ENCODE measurements at places on chromosomes 16 and 17.

- no peak overlapping the region for H3K27ac ChIP-seq
- no peaks in the 10 kb centered on the region for H3K27me3 ChIP-seq
- H3K4me1 ChIP-seq: no peaks in the 10 kb centered on the region
- no peaks in the 10 kb centered on the region for H3K36me3 ChIP-seq
- no peak overlapping the region for H3K4me3 ChIP-seq
Measured at GRCh38 chr16:84643180-84643583, 5.1 kb upstream of the KLHL36 start.

GRCh38 chr16:10668322-10669045, 26.2 kb downstream of the TEKT5 start:
- no peaks in the 10 kb centered on the region for H3K4me1 ChIP-seq
- no peaks in the 10 kb centered on the region for H3K36me3 ChIP-seq
- H3K4me3 ChIP-seq: no peak overlapping the region
- H3K27ac ChIP-seq: no peak overlapping the region
- H3K27me3 ChIP-seq: no peaks in the 10 kb centered on the region

DNA sequence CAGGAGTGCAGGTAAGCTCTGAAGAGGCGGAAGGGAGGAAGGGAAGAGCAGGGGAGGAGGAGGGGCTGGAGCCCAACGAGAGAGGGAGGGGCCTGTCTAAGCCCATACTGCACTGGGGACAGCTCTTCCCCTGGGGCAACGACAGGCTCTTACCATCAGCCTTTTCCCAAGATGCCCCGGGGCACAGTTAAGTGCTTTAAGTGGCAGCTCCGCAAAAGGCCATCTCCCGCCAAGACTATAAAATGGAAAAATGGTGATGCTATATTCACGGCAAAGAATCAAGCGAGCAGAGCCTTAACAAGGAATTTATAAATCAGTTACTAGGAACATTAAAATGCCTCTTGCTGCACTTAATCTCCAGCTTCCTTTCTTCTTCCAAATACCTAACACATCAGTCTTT, 110.2 kb upstream of the NLRP1 start:
- DNase-seq: no peak
- H3K27ac ChIP-seq: no peak overlapping the region
- H3K27me3 ChIP-seq: no peaks in the 10 kb centered on the region
- H3K36me3 ChIP-seq: no peaks in the 10 kb centered on the region
- no peaks in the 10 kb centered on the region for H3K4me1 ChIP-seq

GRCh38 chr16:78817200-78817739, 717.8 kb downstream of the WWOX start:
- H3K27me3 ChIP-seq: no peaks in the 10 kb centered on the region
- H3K4me3 ChIP-seq: no peak overlapping the region
- 0 out of 2 replicates have a peak, but pooled peaks cover 3% of the 10 kb centered on the region for H3K4me1 ChIP-seq
- no peak for DNase-seq
- H3K36me3 ChIP-seq: no peaks in the 10 kb centered on the region
- no peak overlapping the region for H3K27ac ChIP-seq

- H3K4me1 ChIP-seq: peaks cover 6% of the 10 kb centered on the region
- no peaks in the 10 kb centered on the region for H3K36me3 ChIP-seq
- no peak overlapping the region for H3K4me3 ChIP-seq
- no peak overlapping the region for H3K27ac ChIP-seq
- DNase-seq: no peak
Measured at GRCh38 chr17:66240013-66240412, 10.8 kb upstream of the APOH start.

- H3K4me1 ChIP-seq: peaks cover 4% of the 10 kb centered on the region
- H3K27me3 ChIP-seq: no peaks in the 10 kb centered on the region
- no peaks in the 10 kb centered on the region for H3K36me3 ChIP-seq
- peak; percentile 36 for DNase-seq
Measured at GRCh38 chr16:3035972-3036725, 595 bp downstream of the BICDL2 start.

DNA sequence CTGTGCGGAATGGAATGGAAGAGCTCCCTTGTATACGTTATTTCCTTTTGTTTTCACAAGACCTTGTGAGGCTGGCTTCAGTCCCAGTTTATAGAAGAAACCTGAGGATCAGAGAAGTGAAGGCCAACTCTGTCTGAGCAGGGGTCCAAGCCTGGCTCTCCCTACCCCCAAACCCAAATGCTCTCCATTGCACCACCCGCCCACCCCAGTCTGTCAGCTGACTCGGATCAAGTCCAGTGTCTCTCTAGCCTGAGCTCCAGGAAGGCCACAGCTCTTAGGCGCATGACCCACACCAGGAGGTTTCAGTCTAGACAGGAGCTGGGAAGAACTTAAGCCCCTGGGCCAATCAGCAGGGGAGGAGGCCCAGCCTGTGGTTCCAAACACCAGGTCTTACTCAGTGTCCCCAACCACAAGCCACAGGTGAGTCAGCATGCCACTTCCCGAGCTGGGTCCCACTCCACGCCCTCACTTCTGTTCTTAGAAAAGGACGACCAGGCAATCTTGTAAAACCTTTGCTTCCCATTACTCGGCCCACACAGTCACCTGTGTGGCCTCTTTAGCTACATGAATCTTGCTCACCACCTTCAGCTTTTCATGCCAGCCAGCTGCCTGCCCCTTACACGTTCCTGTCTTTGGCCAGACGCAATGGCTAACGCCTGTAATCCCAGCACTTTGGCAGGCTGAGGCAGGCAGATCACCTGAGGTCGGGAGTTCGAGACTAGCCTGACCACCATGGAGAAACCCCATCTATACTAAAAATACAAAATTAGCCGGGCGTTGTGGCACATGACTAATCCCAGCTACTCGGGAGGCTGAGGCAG, 27.8 kb downstream of the TK2 start:
- no peaks in the 10 kb centered on the region for H3K36me3 ChIP-seq
- peaks cover 10% of the 10 kb centered on the region for H3K4me1 ChIP-seq
- no peak overlapping the region for H3K4me3 ChIP-seq
- DNase-seq: no peak
- H3K27ac ChIP-seq: no peak overlapping the region

GRCh38 chr17:77887464-77888241, 70.8 kb upstream of the TNRC6C start:
- peak overlapping the region; percentile 38 for H3K4me3 ChIP-seq
- H3K27ac ChIP-seq: peak overlapping the region; percentile 16
- peak; percentile 66 for DNase-seq

DNA sequence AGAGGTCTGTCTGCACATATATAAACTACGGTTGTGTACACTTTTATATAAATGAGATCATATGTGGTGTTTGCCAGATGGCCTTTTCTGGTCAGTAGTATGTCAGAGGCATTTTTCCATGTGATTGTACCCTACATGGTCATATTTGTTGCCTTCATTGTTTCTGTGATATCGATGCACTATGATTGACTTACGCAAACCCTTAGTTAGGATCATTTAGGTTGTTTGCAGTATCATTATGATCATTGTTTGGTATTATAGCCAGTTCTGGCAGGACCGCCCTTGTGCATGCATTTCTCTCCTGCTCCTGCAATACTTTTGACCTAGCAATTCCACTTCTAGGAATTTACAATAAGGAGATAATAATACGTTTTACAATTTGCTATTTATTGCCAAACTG, 169.1 kb downstream of the MSI2 start:
- no peak overlapping the region for H3K4me3 ChIP-seq
- no peaks in the 10 kb centered on the region for H3K27me3 ChIP-seq
- H3K27ac ChIP-seq: no peak overlapping the region
- no peaks in the 10 kb centered on the region for H3K36me3 ChIP-seq
- H3K4me1 ChIP-seq: no peaks in the 10 kb centered on the region
- no peak for DNase-seq

GRCh38 chr16:78994135-78994745, 606.3 kb downstream of the MAF start:
- H3K27ac ChIP-seq: no peak overlapping the region
- H3K4me3 ChIP-seq: no peak overlapping the region
- no peaks in the 10 kb centered on the region for H3K36me3 ChIP-seq
- no peak for DNase-seq
- H3K27me3 ChIP-seq: no peaks in the 10 kb centered on the region
- H3K4me1 ChIP-seq: no peaks in the 10 kb centered on the region

- peak; percentile 67 for DNase-seq
- no peaks in the 10 kb centered on the region for H3K27me3 ChIP-seq
- H3K36me3 ChIP-seq: no peaks in the 10 kb centered on the region
- peak overlapping the region; percentile 95 for H3K27ac ChIP-seq
- H3K4me1 ChIP-seq: no peaks in the 10 kb centered on the region
Measured at GRCh38 chr16:11916524-11917285, 949 bp upstream of the GSPT1 start.

DNA sequence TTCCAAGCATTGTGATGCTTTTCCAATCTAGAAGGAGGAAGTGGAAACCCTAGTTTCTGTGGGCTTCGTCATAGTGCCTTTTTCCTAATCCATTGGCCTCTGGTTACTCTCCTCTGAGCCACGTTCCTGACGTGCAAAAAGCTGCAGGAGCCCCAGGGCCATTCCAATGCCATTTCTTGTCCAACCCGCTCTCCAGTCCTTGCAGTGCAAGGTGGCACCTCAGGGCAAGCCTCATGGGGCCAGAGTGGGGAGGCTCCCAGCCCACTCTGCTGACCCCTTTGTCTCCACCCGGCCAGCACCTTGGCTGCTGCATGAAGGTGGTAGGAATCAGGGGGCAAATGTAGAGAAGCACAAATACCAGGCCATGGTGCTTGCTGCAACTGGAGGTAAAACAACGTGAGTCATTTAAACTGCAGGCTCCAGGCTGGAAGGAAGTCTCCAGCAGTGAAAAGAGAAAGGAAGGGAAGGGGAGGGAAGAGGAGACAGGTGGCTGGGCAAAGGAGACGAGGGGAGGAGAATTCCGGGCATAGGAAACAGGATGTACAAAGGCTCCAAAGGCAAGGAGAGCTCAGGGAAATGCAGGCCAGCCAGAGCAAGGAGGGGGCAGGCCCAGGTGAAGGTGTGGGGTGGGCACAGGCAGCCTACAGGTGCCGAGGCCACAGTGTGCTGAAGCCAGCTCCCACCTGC, 168.2 kb upstream of the TNRC6C start:
- H3K36me3 ChIP-seq: no peaks in the 10 kb centered on the region
- H3K27me3 ChIP-seq: no peaks in the 10 kb centered on the region
- H3K4me1 ChIP-seq: no peaks in the 10 kb centered on the region

- H3K4me1 ChIP-seq: no peaks in the 10 kb centered on the region
- H3K27ac ChIP-seq: no peak overlapping the region
- H3K36me3 ChIP-seq: no peaks in the 10 kb centered on the region
- no peaks in the 10 kb centered on the region for H3K27me3 ChIP-seq
- no peak for DNase-seq
Measured at GRCh38 chr16:23382279-23382678, 70.7 kb downstream of the COG7 start.

- H3K27ac ChIP-seq: no peak overlapping the region
- no peak for DNase-seq
- H3K36me3 ChIP-seq: no peaks in the 10 kb centered on the region
- no peak overlapping the region for H3K4me3 ChIP-seq
- H3K4me1 ChIP-seq: peaks cover 3% of the 10 kb centered on the region
- no peaks in the 10 kb centered on the region for H3K27me3 ChIP-seq
Measured at GRCh38 chr17:17364338-17364667, 61.1 kb downstream of the NT5M start.

DNA sequence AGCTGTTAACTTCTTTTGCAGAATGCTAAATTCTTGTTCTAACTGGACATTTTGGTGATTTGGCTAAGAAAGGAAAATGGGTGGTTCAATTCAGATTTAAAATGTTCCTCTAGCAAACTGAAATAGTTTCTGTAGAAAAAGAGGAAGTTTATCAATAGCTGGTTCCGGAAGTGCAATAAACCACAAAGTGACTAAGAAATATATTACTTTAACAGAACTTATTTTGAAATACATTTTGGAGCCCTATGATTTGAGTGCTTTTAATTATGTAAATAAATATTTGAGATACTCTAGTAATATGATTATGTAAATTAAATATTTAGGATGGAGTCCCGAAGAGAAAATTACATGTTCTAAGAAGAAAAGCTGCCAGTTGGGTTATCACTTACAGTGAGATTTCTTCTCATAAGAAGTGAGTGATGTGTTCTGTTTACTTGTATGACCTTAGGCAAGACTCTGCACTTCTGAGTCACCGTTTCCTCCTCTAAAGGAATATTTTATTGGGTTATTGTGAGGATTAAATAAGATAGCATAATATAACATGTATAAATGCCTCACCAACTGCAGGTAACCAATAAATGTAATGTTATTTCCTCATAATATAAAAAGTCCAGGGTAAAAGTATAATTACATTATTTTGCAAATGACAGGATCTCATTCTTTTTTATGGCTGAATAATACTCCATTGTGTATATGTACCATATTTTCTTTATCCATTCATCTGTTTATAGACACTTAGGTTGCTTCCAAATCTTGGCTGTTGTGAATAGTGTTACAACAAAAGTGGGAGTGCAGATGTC, at the start of gene EVI2B:
Gene EVI2B, minus strand, starts transcription at position 73 of the 800 bp plus-strand sequence. CDS start 8,445 bp downstream, outside the sequence.
- H3K27me3 ChIP-seq: no peaks in the 10 kb centered on the region
- H3K27ac ChIP-seq: no peak within 1 kb of the TSS
- H3K4me3 ChIP-seq: no peak within 1 kb of the TSS
- no peaks in the 10 kb centered on the region for H3K36me3 ChIP-seq
- no peaks in the 10 kb centered on the region for H3K4me1 ChIP-seq
- DNase-seq: no peak

GRCh38 chr16:74556375-74556922, 50.5 kb downstream of the GLG1 start:
- H3K27ac ChIP-seq: no peak overlapping the region
- DNase-seq: no peak
- H3K36me3 ChIP-seq: no peaks in the 10 kb centered on the region
- H3K4me1 ChIP-seq: no peaks in the 10 kb centered on the region
- H3K4me3 ChIP-seq: no peak overlapping the region
- no peaks in the 10 kb centered on the region for H3K27me3 ChIP-seq

- no peaks in the 10 kb centered on the region for H3K27me3 ChIP-seq
- no peaks in the 10 kb centered on the region for H3K4me1 ChIP-seq
- H3K4me3 ChIP-seq: no peak overlapping the region
- H3K27ac ChIP-seq: no peak overlapping the region
Measured at GRCh38 chr16:3836641-3837040, 43.9 kb downstream of the CREBBP start.

DNA sequence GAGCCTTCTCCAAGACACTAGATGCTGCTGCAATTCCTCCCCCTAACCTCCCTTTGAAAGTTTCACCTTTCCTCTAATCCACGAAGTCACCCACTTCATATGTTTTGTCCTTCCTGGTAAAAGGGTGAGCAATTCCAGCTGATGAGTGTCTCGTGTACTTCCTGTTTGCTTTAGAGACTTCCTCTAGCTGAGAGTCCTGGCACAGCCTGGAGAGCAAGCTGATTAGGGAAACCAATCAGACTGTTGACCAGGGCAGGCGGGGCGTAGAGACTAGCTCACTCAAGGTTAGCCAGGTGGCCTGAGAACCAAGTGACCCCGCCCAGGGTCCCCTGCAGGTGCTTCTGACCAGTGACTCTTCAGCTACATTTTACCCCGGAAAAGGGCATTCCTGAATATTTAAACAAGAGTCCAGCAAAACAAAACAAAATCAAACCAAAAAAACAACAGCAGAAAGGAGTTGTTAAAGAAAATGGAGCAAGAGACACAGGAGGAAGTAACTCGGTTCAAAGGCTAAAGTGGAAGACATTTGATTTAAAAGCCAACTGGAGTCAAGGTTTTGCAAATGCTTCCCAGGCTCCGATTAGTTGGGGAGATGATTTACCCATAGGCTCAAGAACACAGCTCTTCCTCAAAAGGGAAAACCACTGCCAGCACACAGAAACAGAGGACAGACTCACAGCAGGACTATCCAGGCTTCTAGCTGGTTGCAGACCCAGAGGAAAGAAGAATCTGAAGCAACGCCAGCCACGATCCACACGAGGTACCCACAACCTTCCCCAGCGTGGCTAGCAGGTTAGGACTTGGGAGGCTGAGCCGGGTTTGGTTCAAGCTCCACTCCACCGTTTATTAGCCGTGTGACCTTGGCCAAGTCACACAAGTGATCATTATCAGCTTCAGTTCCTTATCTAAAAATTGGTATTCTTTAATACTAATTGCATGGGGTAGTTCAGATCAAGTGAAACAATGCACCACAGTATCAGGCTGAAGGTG, 13.4 kb downstream of the HSPB9 start:
- no peak overlapping the region for H3K4me3 ChIP-seq
- peaks cover 13% of the 10 kb centered on the region for H3K4me1 ChIP-seq
- peak; percentile 80 for DNase-seq
- no peaks in the 10 kb centered on the region for H3K27me3 ChIP-seq

Data from Caco-2 (cell line).